ENCODE measurements at places on chromosomes 12 and 14.

DNA sequence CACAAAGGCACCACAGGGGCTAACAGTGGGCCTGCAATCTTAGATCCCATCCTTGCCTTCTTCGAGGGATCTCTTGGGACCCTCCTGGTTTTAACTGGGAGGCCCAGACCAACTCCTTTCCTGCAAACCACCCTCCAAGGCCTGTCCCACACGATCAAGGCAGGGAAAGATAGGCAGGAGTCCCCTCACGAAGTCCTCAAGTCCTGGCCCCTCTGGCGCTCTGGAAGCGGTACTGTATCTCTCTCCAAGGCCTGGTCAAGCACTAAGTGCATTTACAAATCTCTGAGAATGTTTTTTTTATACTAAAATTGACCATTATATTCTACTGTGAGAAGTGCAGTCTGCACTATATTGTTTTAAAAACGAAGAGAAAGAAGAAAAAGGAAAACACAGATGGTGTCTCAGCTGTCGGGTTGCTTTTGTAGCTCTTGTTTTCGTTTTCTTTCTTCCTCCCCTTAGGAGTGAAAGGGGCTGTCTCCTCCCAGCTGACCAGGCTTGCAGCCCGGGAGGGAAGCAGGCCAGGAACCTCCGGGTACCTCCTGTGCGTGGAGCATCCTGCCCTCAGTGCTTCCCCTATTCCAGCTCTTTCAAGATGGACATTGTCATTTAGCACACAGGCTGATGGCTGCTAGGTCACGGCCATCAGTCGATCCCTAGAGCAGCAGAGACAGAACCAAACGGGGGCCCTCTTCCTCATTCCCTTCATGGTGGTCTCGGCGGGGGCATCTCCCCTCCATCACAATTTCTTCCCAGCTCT is 56.7 kb downstream of the FAM222A start:
- peak; percentile 76 for DNase-seq

- no peak for DNase-seq
These were observed 7.6 kb upstream of the PTPRB start for GRCh38 chr12:70644861-70645260.

DNA sequence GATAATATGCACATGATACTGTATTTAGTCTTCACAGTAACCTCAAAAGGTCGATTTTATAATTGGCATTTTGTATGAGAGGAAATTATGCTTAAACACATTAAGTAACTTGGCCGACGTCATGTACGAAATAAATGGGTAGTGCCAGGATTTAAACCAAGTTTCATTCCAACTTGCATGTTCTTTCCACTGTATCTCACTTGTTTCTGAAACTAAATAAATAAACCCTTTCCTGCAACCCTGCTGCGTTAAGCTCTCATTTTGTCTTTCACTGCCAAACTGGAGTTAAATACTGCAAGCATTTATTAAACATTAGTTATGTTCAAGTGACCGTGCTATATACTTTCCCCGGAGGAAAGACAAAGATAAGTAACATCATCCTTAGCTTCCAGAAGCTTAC is 293.9 kb upstream of the PRKD1 start:
- no peak for DNase-seq

DNA sequence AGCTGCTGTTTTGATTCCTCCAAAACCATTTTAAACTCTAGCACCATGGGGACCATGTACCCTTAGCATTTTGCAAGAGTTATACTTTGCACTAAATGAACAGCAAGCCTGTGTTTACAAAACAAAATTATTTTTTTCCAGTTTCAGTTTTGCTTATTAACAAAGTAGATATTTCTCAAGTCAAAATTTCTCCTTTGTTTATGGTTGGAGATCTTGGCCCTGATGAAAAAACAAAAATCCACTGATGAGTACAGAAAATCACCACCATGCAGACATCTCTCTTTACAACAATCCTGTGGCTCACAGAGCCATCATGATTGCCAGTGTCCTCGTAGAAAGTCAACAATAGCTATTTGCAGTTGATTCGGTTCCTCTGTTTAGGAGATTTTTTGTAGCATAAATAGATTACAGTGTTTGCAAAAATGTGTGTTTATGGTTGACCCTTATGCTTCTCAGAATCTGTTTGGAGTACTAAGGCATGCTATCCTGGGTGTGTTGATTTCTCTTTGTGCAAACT is 201.1 kb upstream of the NUDT4 start:
- DNase-seq, result no peak

GRCh38 chr14:64369201-64369600 is 19.0 kb upstream of the MTHFD1 start:
- no peak for DNase-seq
